ENCODE measurements at places on chromosomes 2 and 18. TPM values are rescaled to one million over a fixed set of nuclear protein-coding genes. Genes with fewer than 3 reads are reported as not detected.

COL4A3 gene
- 30.8 TPM for total RNA-seq

ATF2 gene
- total RNA-seq: 77.8 TPM

SAG gene
- not detected for total RNA-seq

CERS6 gene
- 13.9 TPM for total RNA-seq

C1GALT1C1L gene
- 2.5 TPM for total RNA-seq
